ENCODE measurements at places on chromosomes 1 and 21.

- no peak for DNase-seq
Measured at GRCh38 chr1:206430031-206430983, 40.0 kb upstream of the IKBKE start.

- DNase-seq = no peak
Measured at GRCh38 chr1:212013672-212014071, 21.7 kb downstream of the INTS7 start.

DNA sequence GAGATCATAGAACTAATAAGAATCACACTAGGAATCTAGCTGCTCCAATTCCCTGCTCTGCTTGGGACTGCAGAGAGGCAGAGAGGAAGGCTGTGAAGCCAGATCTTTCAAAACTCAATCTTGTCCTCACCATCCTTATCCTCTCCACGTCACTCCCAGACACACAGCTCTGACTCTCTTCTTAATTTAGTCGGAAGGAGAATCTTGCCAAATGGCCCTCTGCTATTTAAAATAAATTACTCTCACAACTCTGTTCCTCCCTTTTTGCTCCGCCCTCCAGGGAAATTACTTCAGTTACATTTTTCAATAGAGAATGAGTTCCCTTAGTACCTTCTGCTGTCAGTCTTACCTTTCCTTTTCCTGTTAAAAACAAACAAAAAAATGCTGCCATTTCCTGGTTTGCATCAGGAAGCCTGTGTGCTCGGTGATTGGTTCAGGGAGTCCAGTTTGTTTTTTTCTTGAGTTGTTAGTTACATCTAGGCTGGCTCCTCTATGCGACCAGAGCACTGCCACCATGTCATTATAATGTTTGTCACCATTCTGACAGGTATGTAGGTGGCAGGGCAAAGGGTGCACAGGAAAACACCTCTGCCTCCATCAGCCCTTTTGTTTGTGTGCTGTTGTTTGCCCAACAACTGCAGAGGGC is 80.1 kb downstream of the FCRL5 start:
- DNase-seq = no peak

DNA sequence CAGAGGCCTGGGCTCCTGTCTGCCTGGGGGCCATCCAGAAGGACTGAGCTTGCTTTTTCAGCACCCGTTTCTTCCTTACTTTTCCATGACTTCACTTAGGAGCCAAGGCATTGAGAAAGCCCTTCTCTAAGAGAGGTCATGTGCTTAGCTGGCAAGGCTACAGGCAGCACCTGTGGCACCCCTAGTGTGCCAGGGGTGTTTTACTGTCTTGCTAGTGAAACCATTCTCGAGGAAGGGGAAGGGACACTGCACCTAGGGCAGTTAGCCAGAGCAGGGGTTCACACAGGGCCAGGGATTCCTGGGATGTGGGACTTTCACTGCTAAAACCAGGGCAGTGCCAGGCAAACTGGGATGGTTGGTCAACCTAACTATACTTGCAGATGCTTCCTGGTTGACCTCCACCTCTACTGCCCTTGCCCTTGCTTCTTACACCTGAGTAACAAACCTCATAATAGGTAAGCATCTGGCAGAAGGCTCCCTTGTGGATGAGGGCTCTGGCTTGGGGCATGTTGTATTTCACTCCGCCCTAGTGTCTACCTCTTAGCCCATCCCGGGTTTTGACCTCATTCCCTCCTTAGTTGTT is 69.2 kb downstream of the NOS1AP start:
- DNase-seq = no peak

GRCh38 chr1:88296642-88297041 is 387.4 kb upstream of the PKN2 start:
- DNase-seq = no peak

DNA sequence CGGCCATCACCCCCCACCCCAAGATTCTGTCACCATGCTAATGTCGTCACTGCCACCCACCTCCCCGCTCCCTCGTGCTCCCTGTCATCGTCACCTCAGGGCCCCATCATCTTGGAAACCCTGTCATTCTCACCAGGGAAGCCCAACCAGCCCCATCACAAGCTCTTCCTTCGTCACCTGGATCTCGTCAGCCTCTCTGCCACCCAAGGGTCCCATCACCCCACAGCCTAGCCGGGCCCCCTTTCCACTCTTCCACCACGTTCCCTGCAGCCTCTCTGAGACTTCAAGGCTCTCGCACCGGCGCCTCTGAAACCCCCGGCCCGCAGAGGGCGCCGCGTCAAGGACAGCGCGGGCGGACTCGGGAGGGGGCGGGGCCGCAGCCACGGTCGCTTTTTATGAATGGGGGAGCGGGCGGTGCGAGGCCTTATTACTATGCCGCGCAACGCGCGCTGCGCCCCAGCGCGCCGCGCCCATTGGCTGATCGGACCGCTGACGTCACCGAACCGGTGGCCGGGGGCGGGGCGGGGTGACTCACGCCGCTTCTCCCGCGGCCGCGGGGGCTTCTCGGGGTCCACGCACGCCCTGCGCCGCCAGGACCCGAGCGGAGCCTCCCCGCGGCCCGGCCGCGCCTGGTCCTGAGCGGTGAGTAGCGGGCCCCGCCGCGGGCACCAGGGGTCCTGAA is at the start of gene GPR3:
GPR3 (plus strand) TSS at position 527 of the 682 bp plus-strand sequence. CDS start 1,177 bp downstream, outside the sequence.
- DNase-seq = peak; percentile 97

GRCh38 chr1:8706995-8707396 is 110.4 kb downstream of the RERE start:
- no peak for DNase-seq

- DNase-seq = no peak
Measured at GRCh38 chr1:193156117-193156821, 30.1 kb downstream of the B3GALT2 start.

- DNase-seq = no peak
Measured at GRCh38 chr1:240652549-240652948, 40.6 kb upstream of the GREM2 start.

DNA sequence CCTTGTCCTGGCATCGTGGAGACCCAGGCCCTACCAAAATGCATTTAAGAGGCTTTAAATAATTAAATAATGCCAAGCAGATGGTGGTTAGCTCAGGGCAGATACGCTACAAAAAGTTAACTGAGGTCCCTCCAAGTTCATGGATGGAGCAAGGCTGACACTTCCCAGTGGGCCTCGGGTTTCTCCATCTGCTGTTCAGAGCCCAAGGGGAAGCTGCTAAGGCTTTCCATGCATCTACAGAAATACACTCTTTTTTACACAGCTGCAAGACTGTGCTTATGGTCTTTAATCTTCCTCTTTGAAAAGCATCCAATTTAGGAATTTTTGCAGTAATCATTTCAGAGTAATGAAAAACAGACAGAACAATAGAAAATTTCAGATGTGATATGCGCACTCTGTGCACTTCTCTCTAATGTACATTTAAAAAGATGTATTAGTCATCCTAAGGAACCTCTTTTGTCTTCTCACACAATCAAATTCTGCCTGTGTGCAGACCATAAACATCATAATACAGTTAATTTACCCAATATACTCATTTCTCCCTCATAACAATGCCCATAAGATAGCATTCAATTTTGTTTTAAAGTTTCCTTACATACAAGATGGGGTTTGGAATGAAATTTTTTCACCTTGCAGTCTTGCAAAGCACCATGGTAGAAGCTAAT is 173.2 kb upstream of the ATP1B1 start:
- no peak for DNase-seq

DNA sequence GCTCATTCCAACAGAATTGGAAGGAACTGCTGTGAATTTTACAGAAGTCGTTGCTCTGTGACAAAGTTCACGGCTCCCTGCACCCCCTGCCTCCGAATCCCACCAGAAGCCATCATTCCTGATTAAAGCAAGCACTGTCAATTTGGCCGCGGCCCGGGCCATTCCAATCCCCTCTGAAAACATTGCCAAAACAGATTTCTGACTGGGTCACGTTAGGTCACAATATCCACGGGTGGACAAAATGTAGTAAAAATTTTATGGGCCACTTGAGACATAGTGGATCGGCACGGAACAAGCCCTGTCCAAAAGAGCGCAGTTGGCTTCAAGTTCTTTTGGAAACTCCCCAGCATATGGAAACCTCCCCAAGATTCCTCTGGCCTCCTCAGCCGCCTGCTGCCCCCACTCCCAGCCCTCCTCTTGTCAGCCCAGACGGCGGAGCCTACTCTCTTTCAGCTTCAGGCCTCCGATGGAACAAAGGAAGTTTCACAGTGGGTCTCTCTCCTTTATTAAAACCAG is 67.2 kb upstream of the IFNAR2 start:
- no peak for DNase-seq

- no peak for DNase-seq
Measured at GRCh38 chr1:86765073-86765472, 60.7 kb downstream of the SH3GLB1 start.

- DNase-seq = no peak
Measured at GRCh38 chr1:160813215-160813614, 17.2 kb downstream of the LY9 start.

DNA sequence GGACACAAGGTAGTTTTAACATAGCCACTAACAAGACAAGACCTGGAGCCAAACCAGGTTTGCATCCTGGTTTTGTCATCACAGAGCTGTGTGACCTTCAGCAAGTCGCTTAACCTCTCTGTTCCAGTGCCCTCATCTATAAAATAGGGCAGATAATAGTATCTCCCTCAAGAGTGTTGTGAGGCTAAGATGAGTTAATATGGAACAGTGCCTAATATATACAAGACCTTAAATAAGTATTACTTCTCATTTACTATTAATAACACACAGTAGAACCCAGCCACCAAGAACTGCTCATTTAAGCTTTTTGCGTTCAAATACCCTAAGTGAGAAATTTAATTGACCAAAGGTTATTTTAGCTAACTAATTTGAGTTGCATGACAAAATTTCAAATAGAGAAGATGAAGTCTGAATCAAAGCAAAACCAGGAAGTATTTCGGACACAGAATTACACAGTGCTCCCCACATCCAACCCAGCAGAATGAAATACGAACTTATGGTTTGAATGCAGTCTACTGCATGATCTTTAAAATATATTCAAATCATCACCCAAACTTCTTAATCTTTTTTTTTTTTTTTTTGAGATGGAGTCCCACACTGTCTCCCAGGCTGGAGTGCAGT is 123.9 kb upstream of the KRTAP19-8 start:
- DNase-seq = no peak

DNA sequence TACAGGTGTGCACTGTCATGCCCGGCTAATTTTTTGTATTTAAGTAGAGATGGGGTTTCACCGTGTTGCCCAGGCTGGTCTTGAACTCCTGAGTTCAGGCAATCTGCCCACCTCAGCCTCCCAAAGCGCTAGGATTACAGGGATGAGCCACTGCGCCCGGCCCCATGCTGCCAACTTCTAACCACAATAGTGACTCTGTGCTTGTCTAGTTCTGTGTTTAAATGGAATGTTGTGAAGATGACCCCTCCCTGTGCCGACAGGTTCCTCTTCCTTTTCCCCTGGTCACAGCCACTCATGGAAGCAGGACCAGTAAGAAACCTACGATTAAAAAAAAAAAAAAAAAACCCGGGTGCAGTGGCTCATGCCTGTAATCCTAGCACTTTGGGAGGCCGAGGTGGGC is 4.7 kb downstream of the MAP1LC3C start:
- no peak for DNase-seq

GRCh38 chr1:17213148-17213781 is 8.3 kb downstream of the PADI1 start:
- no peak for DNase-seq

DNA sequence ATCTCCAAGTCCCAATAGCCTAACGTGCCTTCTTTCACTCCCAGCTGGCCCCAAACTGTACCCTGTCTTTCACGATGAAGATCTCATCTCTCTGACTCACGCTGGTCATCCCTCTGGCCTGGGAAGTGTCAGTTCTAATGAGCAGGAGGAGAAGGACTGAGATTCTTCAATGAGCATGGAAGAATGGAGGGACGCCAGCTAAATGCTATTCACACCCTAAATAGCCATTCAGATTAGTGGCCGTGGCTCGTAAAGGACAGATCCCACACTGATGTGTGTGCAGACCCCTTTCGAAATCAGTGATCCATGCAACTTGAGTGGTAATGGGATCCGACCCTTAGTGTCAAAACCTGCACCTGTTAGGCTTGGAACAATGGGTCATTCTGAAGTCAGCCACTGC is 75.9 kb upstream of the SMYD2 start:
- no peak for DNase-seq

GRCh38 chr21:31041295-31042079 is 3.2 kb upstream of the KRTAP19-8 start:
- DNase-seq = peak; percentile 46

GRCh38 chr1:70667494-70668170 is 256.6 kb downstream of the CTH start:
- no peak for DNase-seq

GRCh38 chr1:97905141-97905940 is 15.5 kb downstream of the DPYD start:
- no peak for DNase-seq

DNA sequence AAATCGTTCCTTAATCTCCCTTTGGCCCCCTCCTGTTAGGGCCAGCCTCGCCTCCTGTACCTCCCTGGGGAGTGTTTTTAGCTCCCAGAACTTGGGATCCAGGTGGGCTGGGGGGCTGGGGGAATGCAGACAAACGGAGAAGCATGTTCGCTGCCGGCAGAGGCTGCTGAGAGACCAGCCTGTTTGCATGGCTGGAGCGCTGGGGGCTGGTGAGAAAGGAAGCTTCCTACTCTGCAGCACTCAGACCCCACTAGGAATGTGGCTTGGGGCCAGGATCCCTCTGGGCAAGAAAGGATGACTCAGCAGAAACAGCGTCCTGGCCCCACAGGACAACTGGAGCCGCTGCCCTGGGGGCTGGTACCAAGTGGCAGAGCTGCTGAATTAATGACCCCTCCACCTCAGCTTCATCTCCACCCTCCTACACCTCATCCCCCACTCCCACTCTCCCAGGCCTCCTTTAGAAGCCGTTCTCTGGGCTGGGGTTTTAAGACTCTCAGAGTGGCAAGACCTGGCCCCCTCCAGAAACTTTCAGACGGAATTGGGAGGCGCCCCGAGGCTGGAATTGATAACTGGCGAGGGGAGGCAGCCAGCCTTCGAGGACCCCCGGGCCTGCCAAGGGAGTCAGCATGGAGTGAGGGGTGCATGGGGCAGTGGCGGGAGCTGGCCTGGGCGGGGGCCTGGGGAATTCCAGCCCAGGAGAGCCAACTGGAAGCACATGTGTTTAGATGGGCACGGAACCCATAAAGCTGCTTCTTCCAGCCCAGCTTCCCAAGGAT is 28.5 kb upstream of the EPS8L3 start:
- DNase-seq = peak; percentile 86

GRCh38 chr1:81950591-81951244 is 150.0 kb downstream of the ADGRL2 start:
- no peak for DNase-seq

- DNase-seq = peak; percentile 49
Measured at GRCh38 chr1:56229186-56229585, 350.2 kb downstream of the PLPP3 start.

GRCh38 chr1:62285984-62286785 is 33.0 kb downstream of the KANK4 start:
- peak; percentile 86 for DNase-seq

GRCh38 chr1:3673381-3674099 is 21.2 kb downstream of the TP73 start:
- DNase-seq = no peak

Measured in endodermal cell (in vitro differentiated cells).